GM10248 (cell line): ENCODE measurements at places on chromosomes 3 and 15.

DNA sequence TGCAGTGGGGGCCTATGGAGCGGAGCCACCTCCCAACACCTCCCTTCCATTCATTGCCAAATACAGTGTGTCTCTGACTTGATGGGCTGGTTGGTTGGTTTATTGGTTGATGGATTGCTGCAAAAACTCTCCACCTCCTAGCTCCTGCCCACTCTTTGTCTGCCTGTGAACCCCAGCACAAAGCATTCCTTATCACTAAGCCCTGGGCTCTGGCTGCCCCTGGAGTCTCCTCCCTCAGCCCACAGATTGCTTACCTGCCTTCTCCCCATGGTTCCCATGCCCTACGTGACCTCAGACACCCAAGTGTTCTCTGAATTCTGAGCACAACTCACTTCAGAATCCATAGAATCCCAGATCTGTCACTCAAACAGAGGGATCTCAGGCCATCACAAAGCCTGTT lies 139.1 kb upstream of the TPM1 start:
- DNase-seq, result no peak

- DNase-seq, result no peak
Measured at GRCh38 chr3:104519068-104519467, 847.6 kb upstream of the ALCAM start.

DNA sequence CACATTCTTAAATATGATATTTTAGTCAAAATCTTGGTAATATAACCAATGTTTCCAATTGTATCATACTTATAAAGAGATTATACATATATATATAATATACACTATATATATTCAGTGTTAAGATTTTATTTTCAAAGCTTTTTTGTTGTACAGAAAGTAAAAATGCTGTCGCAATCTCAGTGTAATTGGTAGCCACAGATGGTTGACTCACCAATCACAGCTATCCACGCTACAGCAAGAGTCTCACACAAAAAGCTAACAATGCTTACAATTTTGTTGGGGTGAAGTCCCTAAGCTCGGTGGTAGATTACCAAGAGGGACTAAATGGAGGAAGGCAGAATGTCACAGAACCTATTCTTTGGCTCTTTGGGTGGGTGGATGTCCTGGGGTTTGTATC lies 16.9 kb upstream of the CFAP161 start:
- no peak for DNase-seq

DNA sequence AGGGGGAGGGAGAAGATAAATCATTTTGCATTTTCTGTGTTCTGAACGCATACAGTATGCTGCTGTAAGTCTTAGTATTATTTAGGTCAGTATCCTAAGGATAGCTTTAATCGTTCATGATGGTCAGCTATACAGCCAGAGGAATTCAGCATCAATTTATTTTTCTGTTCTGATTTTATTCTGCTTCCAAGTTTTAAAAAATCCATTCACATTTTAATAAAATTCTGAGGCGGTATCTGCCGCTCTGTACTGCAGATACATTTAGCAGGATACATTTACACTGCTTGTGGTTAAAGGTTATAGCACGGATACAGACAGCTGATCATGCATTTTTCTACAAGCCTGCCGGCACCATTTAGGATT lies 17.8 kb downstream of the ZBTB38 start:
- DNase-seq, result no peak

GRCh38 chr3:30980993-30981392 lies 86.5 kb upstream of the GADL1 start:
- no peak for DNase-seq

DNA sequence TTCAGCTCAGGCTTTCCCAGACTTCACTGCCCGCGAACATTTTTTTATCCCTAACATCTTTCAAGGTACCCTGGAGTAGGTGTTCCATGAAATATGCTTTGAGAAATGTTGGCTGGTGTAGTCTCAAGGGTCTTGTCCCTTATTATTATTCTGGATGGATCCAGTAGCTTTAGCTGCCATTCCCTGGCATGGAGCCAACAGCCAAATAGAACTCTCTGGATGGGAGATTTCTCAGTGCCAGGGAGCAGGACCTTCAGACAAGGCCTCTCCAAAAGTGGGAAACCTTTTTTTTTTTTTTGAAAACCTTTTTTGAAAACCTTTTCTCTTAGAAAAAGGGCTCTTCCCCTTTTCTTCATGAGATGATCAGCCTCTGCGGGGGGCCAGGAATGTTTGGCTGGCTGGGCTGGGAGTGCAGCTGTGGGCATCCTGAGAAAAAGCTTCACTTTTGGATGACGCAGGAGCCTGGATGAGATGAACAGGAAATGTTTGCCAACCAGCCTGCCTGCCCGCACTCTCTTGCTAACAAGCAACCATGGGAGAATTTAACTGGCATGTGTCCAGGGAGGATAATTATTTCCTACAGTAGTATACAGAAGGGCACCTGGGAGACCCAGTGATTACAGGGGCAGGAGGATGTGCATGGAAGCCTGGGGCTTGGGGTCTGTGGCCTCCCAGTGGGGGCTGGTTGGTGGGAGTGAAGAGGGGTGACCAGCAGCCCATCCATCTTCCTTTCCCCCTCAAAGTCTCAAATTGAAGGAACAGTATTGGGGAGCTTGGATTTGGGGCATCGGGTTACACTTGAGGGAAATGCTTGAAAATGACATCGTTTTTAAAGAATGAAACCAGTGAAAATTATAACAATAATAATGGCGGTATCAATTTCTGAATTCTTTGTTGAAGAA lies 109.1 kb upstream of the LRIG1 start:
- DNase-seq, result no peak

- DNase-seq, result no peak
Measured at GRCh38 chr3:155525324-155525833, 219.5 kb downstream of the PLCH1 start.

DNA sequence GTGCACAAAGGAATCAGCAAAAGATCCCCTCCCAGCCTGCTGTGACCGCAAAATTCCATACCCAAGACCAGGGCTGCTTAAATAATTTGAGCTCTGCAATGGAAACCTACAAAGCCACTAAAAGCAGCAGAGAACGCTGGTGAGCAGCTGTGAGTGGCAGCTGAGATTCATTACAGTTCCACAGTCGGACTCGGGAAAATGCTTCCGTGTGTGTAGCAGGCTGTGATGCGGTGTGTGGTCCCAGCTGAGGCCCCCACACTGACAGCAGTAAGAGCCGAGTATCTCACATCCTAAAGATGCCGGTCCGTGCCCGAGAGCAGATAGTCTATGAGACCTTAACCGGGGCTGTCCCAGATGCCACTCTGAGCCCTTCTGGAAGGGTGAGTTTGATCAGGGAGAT lies 37.4 kb downstream of the TM2D3 start:
- no peak for DNase-seq
